ENCODE measurements at places on chromosomes 12 and 14.

- DNase-seq, result peak; percentile 90
Measured at GRCh38 chr14:34699873-34700621, 14.3 kb downstream of the CFL2 start.

- DNase-seq, result no peak
Measured at GRCh38 chr12:12518919-12519318, 43.7 kb downstream of the DUSP16 start.

DNA sequence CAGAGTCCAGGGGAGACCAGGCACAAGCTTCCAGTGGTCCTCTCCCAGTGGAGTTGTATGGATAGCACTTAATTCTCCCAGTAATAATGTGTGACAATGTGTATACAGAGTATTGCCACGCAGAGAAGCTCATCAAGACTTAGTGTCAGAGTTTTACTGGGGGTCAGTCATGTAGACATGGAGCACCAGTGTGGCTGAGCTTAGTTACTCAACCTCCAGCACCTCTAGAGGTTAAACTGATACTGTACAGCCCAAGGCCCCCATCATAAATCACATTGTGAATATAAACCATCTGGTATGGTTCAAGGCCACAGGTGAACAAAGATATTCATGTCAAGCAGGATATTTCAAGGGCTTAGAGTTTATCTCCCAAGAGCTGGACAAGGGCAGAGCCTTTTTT, 378.1 kb upstream of the TMPO start:
- no peak for DNase-seq

DNA sequence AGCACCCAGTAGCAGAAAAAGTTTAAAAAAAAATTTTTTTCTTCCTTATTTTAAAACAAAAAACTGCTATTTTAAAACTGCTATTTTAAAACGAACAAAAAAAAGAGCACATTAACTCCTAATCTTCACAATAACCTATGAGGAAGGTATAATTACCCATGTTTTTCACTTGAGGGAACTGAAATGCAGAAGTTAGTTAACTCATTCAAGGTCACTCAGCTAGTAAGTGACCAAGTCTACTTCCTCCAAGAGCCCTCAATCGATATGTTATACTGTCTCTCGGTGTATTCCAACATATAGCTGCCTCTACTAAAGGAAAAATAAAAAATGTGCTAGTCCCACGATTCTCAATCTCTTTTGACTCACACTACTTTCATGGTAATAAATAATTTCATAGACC, 7.8 kb downstream of the RPAP3 start:
- no peak for DNase-seq

DNA sequence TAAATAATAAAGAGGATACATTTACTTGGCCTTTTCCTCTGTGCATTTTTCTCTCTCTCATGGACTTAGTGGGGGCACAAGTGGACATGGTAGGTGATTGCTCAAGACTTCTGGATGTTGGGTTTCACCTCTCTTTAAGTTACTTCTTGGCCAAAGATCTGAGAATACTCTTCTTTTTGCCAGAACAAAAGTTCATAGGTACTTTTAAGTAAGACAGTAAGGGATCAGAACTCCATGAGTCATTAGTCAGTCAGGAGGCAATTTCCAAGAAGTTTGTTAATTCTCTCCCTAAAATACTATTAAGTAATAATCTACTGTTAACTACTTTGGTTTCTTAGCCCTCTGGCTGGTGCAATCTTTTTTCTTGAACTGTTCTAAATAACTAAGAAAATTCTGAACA, 84.2 kb downstream of the GRIP1 start:
- no peak for DNase-seq

DNA sequence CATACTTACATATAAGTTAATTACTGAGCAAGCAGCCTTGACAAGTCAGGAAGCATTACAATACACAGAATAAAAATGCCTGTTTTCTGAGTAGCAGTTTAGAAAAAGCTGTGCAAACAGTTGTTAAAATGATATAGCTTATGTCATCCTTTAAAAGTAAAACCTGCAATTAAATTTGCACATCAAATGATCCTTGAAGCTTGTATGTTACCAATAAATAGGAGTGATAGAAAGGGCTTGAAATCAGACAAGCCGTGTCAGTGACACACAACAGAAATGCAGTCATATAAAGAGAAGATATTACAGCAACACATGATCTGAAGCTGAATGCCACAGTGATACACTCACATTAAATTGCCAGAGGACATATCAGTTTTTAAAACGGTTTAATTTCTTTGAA, 70.0 kb downstream of the EPS8 start:
- DNase-seq, result no peak

GRCh38 chr12:75129275-75129674, 80.4 kb downstream of the KCNC2 start:
- DNase-seq, result no peak

DNA sequence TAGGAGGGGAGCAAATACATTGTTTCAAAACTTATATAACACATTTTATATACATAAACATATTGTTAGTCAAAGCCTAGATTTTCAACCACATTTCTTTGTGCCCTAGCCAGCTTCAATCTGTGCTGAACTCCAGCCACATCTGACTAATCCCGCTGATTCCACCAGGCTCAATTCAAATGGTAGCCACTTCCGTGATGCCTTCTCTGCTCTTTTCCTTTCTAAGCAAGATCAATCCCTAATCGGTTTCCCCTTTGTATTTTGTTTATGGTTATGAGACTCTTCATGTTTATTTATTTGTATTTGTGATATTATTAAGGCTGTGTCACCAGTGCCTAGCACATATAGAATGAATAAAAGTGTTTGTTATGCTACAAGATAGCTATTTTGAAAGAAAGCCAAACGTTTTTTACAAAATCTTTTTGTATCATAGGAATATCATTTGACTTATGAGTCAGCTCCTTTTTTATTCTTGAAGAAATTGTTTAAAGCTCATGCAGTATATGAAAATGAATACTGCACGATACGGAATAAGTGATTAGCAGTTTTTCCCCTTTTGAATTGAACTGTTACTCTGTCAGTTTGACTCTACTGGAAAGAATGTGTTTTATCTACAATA, 110.2 kb downstream of the PLEKHA5 start:
- DNase-seq, result no peak

GRCh38 chr12:90826036-90826435, 128.9 kb downstream of the CCER1 start:
- DNase-seq, result no peak

DNA sequence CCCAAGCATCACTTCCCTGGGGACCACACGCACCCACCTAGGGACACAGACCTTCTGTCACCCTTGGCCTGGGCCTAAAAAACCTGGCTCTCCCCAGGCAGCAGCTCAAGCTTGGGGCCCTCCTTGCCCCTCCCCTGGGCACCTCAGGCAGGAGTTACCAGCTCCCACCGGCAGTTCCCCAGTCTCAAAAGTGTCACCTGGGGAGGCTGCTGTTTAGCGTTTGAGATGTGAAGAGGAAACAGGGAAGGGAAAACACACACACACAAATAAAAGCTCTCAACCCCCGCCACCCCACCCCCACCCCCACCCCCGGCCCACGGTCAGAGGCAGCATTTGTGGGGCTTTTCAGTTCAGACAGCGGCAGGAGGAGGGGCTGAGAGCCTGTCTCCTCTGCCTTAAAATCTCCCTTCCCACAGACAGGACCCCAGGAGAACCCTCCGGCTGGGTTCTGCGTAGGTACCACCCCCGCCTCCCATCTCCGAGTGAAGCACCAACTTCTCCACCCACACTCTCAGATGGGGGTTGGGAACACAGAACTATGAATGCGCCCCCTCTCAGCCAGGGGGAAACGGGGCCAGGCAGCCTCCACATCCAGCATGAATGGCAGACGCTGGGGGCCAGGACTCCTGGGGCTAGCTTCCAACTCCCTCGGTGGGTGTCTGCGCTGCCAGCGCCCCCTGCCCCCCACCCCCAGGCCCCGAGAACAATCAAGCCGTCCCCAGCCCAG, 3.0 kb downstream of the NCOR2 start:
- DNase-seq, result no peak

DNA sequence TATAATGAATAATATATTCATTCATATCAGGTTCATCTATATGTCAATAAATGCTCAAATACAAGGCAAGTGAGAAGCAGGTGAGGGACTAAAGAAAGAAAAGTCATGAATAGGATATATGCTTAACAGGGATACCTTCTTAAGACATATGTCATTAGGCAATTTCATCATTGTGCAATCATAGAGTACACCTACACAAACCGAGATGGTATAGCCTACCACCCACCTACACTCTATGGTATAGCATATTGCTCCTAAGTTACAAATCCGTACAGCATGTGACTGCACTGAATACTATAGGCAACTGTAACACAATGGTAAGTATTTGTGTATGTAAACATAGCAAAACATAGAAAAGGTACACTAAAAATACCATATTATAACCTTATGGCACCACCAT, 39.0 kb downstream of the KANSL2 start:
- no peak for DNase-seq

GRCh38 chr12:59823567-59823966, 227.7 kb downstream of the SLC16A7 start:
- no peak for DNase-seq

GRCh38 chr14:88516861-88517357, 37.9 kb downstream of the PTPN21 start:
- no peak for DNase-seq

- no peak for DNase-seq
Measured at GRCh38 chr14:68756000-68756481, 36.8 kb downstream of the ZFP36L1 start.

DNA sequence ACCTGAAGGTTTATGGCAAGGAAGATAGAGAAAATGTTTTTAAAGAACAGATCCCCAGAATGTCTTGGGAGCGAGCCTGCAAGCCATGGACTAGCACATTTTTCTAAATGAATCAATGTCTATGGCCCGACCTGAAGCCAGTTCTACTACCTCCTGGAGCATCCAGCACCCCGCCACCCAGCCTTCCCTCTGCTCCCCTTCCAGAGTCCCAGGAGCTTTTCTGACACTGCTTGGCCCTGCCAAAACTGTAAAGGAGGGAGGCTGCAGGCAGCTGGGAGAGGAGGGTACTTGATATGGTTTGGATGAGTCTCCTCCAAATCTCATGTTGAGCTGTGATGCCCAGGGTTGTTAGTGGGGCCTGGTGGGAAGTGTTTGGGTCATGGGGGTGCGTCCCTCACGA, 95.5 kb upstream of the FZD10 start:
- DNase-seq, result no peak

- DNase-seq, result no peak
Measured at GRCh38 chr12:3421191-3421978, 69.6 kb upstream of the PRMT8 start.

DNA sequence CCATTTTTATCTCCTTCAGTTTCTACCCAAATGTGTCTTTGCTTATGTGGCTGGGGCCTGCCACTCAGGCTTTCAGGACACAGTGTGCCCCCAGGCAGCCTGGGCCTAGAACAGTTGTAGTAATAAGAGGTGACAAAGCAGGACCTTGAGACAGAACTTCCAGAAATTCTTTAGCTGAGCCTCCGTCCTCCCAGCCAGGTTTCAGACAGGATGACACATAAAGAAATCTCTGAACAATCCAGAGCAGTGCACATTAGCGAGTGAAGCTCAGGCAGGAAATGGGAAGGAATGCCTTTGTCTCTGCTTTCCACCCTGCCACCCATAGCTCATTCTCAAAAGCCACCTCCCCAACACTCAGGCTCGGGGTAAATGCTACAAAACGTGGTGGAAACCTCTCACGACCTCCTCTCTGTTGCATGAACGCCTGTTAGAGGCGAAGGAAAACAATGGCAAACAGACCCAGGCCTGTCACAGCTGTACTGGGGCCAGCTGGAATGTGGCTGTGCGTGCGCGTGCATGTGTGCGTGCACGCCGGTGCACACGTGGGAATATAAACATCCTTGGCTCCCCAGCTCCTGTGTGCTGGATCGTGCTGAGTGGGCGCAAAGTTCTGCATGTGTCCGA, 286.7 kb downstream of the ZFP36L1 start:
- DNase-seq, result peak; percentile 73

DNA sequence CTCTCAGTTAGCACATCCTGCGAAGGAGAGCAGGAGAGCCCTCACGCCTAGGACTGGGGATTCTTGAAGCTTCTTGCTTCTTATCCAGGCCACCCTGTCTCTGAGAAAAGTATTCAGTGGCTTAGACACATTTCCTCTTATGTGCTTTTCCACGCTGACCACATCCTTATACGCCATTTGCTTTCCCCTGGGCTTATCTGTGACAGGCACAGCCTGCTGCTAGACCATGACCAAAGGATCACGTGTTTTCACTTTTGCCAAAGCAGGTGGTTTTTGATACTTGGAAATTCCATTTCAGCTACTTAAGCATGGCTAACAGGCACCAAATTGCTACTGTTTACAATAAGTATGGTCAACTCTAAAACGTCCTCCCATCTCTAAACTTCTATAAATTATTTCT, 587.4 kb downstream of the AACS start:
- DNase-seq, result no peak

GRCh38 chr12:124778411-124778810, 85.3 kb downstream of the SCARB1 start:
- DNase-seq, result no peak

GRCh38 chr14:71103662-71104484, 196.6 kb downstream of the PCNX1 start:
- no peak for DNase-seq

GRCh38 chr12:104219908-104220404, 4.4 kb downstream of the TXNRD1 start:
- DNase-seq, result peak; percentile 39

GRCh38 chr14:100340423-100340813, 17.3 kb downstream of the SLC25A47 start:
- no peak for DNase-seq

DNA sequence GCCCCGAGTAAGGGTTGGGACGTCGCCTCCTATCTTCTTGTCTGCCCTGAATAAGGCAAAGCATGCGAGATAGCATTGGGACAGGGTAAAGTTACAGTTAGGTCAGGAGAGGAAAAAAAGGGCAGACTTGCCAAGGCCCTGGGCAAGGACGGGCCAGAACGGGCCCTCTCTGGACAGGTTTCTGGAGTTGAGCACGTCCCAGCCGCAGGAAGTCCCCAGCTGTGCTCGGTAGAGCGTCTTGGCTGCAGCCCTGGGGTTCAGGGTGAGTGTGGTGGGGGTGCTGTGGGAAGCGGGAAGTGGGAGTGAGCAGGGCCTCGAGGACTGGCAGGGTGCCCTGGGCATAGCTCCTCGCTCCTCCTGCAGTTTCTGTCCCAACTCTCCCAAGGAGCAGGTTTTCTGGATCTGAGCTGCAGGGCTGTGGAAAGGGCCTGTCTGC, 5.4 kb downstream of the RPS6KL1 start:
- DNase-seq, result no peak

DNA sequence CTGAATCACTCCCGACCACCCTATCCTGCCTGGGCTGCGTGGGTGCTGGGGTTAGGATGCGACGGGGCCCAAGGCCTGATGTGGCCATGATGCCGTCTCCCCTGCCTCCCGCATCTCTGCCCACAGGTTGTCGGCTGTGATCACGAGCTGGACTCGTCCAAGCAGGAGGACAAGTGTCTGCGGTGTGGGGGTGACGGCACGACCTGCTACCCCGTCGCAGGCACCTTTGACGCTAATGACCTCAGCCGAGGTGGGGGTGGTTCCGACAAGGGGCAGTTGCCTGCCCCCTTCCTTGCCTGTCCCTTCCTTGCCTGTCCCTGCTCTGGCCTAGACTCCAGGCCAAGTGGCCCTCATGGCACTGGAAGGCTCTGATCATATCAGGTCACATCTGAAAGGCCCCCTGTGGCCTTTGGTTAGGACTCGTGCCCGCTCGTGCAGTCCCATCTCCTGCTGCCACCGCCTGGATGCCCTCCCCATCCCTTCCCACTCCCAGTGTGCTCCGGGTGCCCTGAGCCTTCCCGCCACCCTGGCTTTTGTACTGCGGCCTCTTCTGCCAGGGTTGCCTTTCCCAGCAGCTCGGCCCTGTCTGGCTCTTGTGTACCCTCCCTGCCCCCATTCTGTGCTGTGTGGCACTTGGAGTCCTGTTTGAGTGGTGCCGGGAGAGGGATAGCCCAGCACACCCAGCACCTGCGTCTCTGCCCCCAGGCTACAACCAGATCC, 13.6 kb downstream of the PAPLN start:
- DNase-seq, result no peak
